ENCODE measurements at places on chromosomes 5 and 9. TPM values are rescaled to one million over a fixed set of nuclear protein-coding genes. Genes with fewer than 3 reads are reported as not detected.

GRCh38 chr9:71795097-71795813 lies 26.9 kb upstream of the CEMIP2 start:
- no peak for DNase-seq

GRCh38 chr5:142780871-142781270 lies 10.7 kb downstream of the ARHGAP26 start:
- no peak for DNase-seq

DNA sequence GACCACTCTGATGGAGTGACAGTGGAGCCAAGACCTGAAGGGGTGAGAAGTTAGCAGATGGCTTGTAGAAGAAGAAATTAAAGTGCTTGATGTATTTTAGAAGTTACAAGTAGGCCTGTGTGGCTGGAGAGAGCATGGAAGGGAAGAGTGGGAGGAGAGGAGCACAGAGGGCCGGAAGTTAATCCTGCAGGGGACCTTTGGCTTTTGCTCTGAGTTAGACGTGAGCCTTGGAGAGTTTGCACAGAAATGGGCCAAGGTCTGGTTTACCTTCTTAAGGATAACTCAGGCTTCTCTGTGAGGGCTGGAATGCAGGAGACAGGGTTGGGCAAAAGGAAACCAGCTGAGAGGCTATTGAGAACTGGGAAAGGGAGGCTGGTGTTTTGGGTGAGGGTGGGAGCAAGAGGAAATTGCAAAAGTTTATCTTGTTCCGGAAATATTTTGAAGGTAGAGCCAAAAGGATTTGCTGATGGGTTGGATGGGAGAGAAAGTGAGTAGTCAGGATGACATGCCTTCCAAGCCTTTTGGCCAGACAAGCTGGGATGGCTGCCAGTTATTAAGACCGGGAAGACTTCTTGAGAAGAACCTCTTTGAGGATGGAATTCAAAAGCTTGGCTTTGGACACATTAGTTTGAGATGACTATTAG lies 17.5 kb upstream of the F2RL1 start:
- no peak for DNase-seq

GRCh38 chr9:86257391-86257790 lies 2.1 kb downstream of the C9orf153 start:
- no peak for DNase-seq

GRCh38 chr9:77018969-77019235 lies 553 bp upstream of the FOXB2 start:
- no peak for DNase-seq

GRCh38 chr5:32828492-32828891 lies 117.4 kb downstream of the NPR3 start:
- DNase-seq = no peak

- peak; percentile 65 for DNase-seq
Measured at GRCh38 chr5:66597183-66597757, 1.1 kb downstream of the MAST4 start.

DNA sequence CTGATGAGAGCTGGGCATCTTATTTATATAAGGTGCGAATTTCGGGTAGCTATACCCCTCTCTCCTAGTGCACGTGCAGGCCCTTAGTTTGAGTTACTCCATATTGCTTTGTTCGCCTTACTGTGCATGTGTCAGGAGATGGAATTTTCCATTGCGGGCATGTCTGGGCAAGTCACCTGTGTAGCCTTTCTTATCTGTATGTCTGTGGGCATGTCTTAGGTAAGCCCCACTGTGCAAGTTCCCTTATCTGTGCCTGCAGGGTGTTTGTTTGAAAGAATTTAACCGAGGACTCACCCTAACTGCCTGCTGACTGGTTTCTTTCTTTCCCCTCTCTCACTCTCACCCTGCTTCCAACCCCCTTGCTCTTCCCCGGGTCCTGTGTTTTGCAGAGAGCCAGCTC lies 140.7 kb upstream of the RANBP3L start:
- DNase-seq = no peak

DNA sequence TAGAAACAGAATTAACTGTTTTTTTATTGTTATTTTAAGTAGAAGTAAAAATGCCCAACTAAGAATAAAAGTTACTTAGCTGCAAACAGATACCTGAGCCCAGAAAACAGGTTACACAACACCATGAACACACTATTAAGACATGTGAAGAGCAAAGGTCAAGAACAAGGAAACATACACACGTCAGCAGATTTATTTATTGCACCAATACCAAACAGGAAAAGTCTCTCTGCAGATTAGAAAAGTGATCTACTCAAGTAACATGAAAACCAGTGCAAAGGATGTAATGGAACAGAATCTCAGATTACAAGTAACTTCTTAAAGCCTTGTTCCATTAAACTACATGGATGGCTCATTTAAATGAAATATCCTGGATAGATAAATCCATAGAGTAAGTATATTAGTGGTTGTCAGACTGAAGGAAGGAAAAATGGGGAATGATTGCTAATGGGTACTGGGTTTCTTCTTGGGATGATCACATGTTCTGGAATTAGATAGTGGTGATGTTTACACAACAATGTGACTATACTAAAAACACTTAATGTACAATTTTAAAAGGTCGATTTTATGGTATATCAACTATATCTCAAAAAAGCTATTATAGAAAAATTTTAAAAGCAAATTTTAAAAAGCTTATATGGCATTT lies 6.1 kb downstream of the SAR1B start:
- no peak for DNase-seq

- DNase-seq = peak; percentile 15
Measured at GRCh38 chr9:126379661-126380360, 53.2 kb downstream of the MVB12B start.

DNA sequence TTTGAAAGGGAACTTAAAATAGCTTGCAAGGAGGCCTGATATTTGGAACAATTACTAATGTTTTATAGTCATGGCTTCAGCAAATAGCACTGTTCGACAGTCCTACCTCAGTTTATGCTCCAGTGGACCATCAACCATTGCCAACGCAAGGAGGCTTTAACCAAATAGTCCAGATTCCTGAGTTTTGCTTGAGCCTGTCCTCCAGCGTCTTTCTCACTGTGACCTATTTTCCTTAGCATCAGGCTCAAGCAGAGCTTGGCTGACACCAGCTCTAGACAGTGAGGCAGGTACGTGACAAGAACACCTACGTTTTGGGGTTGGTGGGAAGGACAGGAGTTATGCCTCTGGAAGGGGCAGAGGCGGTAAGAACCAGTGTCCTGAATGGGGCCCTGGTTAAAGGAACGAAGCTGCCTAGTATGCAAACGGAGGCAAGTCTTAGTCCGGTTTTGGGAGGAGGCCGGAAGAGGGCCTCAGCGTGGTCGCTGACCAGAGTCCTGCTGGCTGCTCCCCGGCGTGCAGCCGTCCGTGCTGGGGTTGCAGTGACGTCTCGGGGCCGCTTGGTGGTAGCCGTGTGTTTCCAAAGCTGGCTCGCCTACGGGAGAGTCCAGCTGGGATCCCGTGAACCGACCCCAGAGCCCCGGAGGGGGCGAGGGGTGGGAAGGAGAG lies 998 bp upstream of the FGF18 start:
- DNase-seq = peak; percentile 94

DNA sequence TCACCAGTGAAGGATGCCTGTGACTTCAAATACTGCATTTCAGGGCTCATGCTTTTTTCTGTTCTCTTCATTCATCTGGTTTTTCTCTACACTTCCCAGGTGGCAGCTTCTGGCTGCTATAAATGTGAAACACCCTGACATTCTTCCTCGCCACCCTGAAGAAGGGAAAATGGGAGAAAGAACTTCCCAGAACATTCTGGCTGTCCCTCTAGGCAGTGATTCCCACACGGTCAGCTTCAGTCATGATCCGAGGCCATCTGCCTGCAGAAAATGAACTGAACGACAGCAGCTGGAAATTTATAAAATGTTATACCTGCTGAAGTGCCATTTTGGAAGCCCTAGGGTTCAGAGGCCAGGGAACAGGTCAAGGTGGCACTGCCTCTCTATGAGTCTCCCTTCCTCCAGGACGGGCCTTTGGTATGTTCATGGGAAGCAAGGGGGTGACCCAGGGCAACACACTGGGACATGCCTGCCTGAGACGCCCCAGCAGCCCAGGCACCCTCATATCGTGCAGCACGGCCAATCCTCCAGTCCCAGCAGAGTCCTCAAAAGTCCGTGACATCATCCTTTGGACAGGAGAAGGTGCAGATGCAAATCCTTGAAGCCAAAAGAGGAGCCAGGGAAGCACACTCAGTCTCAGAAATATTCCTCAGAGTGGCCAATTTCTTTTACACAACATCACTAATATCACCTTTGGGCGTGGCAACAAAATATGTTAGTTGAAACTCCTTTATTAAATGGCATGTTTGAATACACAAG lies 107.1 kb downstream of the SEMA5A start:
- DNase-seq = no peak

GRCh38 chr5:111584651-111585050 lies 72.3 kb upstream of the STARD4 start:
- DNase-seq = no peak

GRCh38 chr5:10704949-10705621 lies 55.9 kb downstream of the DAP start:
- DNase-seq = no peak

GRCh38 chr9:21746550-21746949 lies 55.9 kb upstream of the MTAP start:
- DNase-seq = no peak

GRCh38 chr9:87280421-87280820 lies 217.2 kb upstream of the DAPK1 start:
- DNase-seq = no peak

DNA sequence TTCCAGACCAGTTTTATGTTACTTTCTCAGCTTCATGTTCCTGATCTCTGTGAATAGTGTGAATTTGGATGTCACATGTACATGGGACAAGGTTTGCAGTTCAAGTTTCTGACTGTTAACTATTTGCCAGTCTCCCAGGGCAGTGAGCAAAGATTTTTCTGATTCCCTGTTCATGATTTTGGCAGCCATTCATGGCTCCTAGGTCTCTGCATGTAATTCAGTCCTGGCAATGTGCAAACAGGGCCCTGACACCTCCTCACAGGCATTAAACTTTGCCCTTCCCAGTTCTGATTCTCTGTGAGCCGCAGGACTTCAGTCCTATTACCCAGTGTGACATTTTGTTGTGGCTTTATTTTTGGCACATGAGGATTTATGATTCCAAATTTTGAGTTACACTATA lies 349.7 kb downstream of the ARRDC3 start:
- no peak for DNase-seq

DNA sequence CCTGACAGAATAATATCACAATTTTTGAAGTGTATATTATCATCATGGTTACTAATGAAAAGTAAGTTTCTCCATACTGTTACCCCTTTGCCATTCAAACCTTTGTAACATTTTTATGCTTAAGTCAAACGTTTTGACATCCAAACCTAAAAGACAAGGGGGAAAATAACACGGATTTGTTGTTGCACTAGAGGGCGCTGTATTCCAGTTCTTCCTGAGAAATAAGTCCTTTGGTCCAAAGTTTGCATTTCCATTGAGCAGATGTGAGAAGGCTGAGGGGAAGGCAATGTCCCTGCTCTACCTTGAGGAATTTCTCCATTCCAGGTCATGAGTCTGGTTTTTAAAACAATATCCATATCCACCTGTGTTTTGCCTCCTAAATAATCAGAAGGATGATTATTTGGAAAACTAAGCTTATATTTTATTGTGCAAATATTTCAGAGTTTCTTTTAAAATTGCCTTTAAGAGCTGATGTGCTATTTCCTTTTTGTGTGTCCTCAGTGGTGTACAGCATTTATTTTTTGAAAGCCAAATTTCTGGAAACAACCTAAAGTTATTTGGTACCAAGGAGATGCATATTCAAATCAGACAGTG lies 9.7 kb downstream of the LECT2 start:
- peak; percentile 31 for DNase-seq

- DNase-seq = no peak
Measured at GRCh38 chr5:172086194-172086975, 79.9 kb upstream of the FBXW11 start.

- DNase-seq = no peak
Measured at GRCh38 chr9:69246629-69247028, 72.6 kb downstream of the TJP2 start.

DNA sequence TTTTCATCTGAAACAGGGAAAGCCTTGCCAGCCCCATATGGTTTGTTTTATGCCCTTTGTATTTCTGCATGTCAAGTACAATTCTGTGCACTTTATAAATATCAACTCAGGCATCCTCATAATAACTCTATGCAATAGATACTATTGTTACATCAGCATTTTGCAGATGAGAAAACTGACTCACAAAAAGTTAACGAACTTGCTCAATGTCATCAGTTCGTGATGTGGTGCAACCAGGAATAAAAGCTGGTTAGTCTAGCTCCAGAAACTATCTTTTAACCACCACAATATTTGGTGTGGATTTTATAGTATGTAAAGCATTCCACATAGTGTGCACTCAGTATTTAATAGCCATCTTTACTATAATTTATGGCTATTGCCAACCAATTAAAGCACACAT lies 134.9 kb downstream of the MRPS30 start:
- no peak for DNase-seq

DNA sequence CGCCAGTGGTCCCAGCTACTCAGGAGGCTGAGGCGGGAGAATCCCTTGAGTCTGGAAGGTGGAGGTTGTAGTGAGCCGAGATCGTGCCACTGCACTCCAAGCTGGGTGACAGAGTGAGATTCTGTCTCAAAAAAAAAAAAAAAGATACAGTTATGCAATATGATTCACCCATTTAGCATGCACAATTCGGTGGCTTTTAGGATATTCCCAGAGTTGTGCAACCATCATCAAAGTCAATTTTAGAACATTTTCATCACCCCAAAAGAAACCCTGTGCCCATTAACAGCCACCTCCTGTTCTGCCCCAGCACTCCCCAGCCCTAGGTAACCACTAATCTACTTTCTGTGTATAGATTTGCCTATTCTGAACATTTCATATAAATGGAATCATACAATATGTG lies 4.3 kb upstream of the DHFR start:
- DNase-seq = no peak

DNA sequence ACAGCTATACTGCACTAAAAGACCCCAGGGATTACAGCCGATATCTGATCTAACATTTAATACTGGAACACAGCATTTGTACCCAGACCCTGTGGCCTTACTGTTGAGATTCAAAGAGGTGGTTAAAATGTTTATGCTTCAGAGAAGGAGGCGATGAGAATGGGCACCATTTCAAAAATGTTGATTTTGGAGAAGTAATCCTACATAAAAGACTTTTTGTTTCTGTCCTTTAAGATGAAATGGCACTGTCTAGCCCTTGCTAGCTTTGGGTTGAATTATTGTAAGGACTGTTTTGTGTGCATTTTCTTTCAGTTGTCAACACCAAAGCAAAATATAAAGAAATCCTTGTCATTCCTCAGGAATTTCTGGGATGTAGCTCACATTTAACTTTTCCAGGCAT lies 288.5 kb upstream of the ANKH start:
- DNase-seq = no peak

- DNase-seq = peak; percentile 15
Measured at GRCh38 chr9:136088481-136088938, 6.6 kb downstream of the NACC2 start.

Gene TAF1L
- total RNA-seq = not detected

Gene ARHGEF28
- total RNA-seq = 0.57 TPM

Gene PDLIM4
- 7.6 TPM for total RNA-seq

Gene NEUROG1
- not detected for total RNA-seq

Gene ACTBL2
- total RNA-seq = not detected

Gene FBN2
- total RNA-seq = 8.1 TPM

Gene IFNB1
- not detected for total RNA-seq

Gene FAXDC2
- 3.0 TPM for total RNA-seq

Gene HTR4
- not detected for total RNA-seq

Gene PLCXD3
- total RNA-seq = not detected

Gene FOXI1
- not detected for total RNA-seq

Gene RASGRF2
- 11.3 TPM for total RNA-seq

Gene ADAMTSL1
- 1.2 TPM for total RNA-seq

Gene RELL2
- total RNA-seq = 11.1 TPM

All from H9 (cell line).